ENCODE measurements at places on chromosomes 7 and 10.

DNA sequence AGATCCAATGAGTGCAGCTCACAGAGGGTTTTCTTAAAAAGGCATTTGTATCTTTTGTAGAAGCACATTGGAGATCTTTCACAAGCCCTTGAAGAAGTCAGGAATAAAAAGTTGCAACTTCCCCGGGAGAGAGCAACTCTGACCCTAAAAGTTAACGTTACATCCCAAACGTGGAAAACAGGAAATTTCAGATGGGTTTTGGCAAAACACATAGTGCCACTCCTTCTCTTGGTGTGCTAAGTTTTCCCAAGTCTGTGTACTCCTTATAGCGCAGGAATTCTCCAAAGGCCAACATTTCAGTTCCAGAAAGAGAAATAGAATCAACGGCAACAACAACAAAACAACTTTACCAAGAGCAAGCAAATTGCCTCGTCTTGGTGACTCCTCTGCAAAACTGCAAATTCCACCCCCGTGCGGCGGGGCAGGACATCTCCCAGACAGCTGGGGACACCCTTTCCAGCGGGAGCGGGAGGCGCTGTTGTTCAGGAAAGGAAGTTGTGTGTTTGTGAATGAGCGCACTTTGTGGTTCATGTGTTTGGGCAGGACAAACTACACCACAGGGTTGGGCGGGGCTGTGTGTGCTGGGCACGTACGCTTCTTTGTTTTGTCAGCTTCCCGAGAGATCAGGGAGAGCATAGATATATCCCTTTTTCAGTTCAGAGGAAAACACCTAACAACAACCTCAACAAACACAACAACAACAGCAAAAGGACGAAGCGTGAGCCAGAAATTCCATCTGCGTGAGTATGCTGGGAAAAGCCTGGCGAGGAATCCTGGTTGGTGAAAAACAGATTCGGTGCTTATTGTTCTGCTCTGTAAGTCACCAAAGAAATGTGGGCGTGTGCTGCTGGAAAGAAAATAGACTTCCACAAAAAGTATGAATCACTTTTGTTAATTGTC lies 294.7 kb upstream of the PITRM1 start:
- DNase-seq = no peak

- DNase-seq = no peak
These were observed 512.9 kb downstream of the DNAJB6 start for GRCh38 chr7:157849726-157850125.

DNA sequence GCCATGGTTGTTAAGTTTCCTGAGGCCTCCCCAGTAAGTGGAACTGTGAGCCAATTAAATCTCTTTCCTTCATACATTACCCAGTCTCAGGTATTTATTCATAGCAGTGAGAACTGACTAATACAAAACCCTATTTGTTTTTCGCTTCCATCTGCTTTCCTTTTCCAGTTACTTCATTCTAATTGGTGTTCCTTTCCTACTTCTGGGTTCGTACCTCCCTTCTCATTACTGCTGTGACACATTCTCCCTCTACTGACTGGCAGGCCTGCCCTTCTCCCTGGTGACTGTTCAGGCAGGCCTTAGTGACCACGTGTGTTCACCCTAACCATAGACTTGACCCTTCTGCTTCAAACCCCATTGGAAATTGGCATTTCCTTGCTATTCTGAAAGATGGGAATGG lies 37.7 kb downstream of the MTURN start:
- DNase-seq = no peak

DNA sequence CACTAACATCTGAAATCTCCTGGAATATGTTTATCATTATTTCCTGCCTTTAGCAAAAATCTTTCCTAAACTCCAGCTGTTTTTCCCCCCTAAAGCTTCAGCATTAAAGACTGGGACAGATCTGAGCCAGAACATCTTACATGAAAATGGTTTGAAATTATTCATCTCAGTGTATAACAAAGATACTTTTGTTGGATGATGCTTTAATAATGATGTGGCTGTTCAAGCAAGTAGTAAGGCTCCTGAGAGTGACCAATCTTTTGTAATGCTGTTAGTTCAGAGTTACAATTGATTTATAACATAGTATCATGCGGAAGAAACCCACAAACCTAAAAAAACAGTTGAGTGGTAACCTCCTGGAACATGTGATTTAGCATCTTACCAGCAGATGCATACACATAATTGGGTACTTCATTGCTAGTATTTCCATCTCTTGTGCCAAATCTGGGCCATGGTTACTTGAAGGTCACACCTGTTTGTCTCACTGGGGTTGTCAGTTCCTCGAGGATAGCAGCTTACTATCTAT lies 1.5 kb downstream of the BZW2 start:
- DNase-seq = no peak

DNA sequence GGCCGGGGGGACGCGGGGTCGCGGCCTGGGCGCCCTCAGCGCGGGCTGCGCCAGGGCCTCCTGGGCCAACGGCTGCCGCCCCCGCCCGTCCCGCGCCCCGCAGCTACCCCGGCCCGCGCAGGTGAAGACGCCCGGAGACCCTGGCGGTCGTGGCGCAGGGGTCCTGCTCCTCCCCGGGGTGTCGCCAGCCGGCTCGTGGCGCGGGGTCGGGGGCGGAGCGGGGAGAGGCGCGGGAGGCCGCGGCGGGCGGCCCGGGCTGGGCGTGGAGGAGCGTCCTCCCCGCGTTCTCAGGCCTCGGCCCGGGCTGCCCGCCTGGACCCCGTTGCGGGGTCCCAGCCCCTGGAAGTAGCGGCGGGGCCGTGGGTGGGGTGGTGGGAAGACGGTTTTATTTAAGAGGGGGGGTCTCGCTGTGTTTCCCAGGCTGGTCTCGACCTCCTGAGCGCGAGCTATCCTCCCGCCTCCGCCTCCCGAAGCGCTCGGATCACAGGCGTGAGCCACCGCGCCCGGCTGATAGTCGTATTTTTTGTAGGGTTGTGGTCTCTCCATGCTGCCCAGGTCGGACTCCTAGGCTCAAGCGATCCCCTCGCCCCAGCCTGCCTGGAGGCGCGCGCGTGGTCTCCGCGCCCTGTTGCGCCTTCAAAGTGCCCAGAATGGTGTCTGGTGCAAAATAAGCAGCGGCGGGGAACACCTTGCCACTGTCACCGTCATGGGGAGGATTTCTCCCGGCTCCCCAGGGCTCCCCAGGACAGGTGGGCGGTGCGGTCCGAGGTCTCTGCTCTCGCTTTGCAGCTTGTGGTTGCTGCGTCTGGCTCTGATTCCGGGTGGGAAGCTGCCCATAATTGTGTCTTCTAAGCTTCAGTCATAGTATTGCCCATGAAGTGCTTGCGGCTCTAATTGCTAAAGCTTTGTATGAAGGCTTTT lies 15.3 kb upstream of the SUN1 start:
- DNase-seq = no peak

DNA sequence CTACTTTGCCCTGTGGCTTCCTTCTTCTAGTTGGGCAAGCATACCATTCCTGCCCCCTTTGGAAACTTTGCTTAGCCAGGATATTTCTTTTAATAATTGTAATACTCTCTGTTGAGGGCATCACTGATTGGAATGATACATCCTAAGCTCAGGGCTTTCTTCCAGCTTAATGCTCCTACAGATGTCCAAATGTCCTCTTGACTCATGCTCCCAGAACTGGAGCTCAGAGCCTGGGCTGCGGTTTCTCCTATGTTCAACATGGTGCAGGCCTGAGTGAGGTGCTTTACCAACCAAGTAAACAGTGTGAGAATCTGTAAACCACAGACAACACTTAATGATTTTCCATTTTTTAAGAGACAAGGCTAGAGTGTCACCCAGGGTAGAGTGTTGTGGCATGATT lies 108.6 kb downstream of the LRRC4 start:
- no peak for DNase-seq

All from activated naive CD4-positive, alpha-beta T cell (primary cell).